ENCODE measurements at places on chromosomes 2 and 18. TPM values are rescaled to one million over a fixed set of nuclear protein-coding genes. Genes with fewer than 3 reads are reported as not detected.

Gene ITGB6
- 0.12 TPM for total RNA-seq

Gene VWA3B
- total RNA-seq: 0.47 TPM

Gene ACOXL
- total RNA-seq: 5.5 TPM

Gene DSG1
- total RNA-seq: not detected

Gene GLB1L
- 6.6 TPM for total RNA-seq

Gene TMEM178A
- total RNA-seq: 1.3 TPM

Gene DNAH6
- 1.6 TPM for total RNA-seq

Gene MROH2A
- total RNA-seq: not detected

Gene ADGRF3
- total RNA-seq: not detected

Gene RTP5
- not detected for total RNA-seq

Gene LMAN2L
- total RNA-seq: 15.2 TPM

- no peak for DNase-seq
Measured at GRCh38 chr2:85264471-85264870, 63.3 kb downstream of the TGOLN2 start.

DNA sequence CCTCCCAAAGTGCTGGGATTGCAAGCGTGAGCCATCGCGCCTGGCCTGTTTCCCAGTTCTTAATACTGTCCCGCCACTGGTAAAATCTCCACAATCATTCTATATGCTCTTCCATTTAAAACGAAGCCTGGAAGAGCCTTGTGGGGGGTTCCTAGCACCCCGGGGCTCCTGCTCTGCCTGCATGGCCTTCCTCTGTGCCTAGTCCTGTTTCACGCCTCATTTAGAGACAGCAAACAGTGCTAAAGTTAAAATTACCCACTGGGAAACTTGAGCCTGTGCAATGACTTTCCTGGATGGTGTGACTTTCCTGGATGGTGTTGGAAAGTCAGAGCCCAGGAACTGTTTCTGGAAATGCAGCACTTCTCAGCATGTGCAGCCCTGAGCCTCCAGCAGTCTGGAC is 55.0 kb downstream of the INPP5D start:
- DNase-seq: no peak

- no peak for DNase-seq
Measured at GRCh38 chr18:67845035-67845434, 328.5 kb upstream of the DSEL start.

GRCh38 chr2:124147552-124147951 is 122.5 kb downstream of the CNTNAP5 start:
- no peak for DNase-seq

- DNase-seq: no peak
Measured at GRCh38 chr2:217293607-217294006, 433.7 kb upstream of the TNP1 start.

- no peak for DNase-seq
Measured at GRCh38 chr18:13983506-13983905, 68.2 kb upstream of the MC2R start.

- DNase-seq: no peak
Measured at GRCh38 chr2:51256736-51257135, 224.8 kb upstream of the NRXN1 start.

- DNase-seq: no peak
Measured at GRCh38 chr2:26284132-26284531, 39.4 kb downstream of the HADHB start.

GRCh38 chr2:181846399-181847197 is 44.9 kb upstream of the ITPRID2 start:
- DNase-seq: no peak

GRCh38 chr2:216119986-216120385 is 10.8 kb downstream of the XRCC5 start:
- DNase-seq: no peak

GRCh38 chr2:23268467-23269263 is 116.3 kb upstream of the KLHL29 start:
- DNase-seq: no peak

DNA sequence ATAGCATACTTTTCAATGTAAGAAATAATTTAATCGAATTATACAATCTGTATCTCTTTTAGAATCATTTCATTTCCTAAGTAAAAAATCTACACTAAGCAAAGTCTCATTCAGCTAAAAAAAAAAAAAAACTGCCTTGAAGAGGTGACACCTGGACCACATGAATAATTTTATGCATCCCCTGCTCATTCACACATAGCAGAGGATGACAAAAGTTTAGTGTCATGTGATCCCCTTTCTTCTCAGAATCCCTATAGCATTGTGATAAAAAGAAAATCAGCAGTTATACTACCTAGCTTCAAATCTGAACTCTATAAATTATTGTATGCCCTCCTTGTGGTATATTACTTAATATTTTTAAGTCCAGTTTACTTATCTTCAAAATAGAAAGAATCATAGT is 603.8 kb downstream of the ERBB4 start:
- no peak for DNase-seq

DNA sequence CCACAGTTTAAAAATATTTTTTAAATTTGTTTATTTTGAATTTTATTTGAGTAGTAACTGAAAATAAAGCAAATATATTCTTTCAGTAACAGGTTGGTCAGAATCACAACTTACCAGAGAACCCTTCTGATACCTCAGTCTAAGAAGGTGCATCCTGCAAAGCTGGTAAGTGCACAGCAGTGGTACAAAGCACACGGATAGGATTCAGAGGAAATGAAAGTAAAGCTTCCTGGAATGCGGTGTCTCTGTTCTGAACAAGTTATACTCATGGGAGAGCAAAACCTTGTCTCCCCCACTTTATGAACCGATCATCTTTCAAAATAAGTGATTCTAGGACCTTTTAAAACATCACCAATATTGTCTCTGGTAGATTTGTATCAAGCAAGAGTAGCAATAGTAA is 398.3 kb downstream of the TMX3 start:
- DNase-seq: no peak

GRCh38 chr2:67516899-67517530 is 119.9 kb downstream of the ETAA1 start:
- DNase-seq: no peak

DNA sequence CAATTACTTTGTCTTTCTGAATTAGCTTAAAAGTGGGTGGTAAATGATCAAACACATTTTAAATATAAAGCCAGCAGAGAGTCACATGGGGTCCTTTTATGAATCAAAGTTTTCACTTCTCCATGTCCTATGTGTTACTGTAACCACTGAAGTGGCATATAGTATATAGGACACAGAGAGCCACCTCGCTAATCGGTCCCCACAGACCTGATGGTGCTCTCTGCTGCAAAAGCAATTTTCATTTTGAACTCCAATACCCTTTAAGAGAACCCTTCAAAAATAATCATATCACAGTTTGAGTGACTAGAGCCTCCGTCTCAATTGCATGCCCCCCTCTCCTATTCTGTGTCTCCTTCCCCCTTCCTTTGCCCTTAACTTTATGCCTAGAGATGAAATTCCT is 272.8 kb downstream of the ERBB4 start:
- no peak for DNase-seq

DNA sequence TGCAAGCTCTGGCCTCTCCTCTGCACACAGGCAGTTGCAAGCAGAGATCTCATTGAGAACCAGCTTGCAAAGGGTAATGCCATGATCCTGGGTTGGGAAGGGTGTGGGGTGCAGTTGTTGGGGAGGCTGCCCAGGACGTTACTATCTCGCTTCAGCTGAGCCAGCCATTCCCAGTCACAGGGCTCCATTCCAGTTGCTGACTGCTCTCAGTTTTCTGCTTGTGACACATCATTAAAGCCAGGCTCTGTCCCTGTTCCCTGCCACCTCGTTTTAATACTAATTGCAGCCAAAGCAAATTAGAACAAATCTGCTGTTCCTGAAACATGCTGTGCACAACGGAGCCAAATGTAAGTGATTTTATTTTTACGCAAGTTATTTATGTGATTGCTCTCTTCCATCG is 62.5 kb upstream of the SMAD2 start:
- DNase-seq: no peak

GRCh38 chr2:160334028-160334741 is 134.1 kb upstream of the ITGB6 start:
- DNase-seq: no peak

DNA sequence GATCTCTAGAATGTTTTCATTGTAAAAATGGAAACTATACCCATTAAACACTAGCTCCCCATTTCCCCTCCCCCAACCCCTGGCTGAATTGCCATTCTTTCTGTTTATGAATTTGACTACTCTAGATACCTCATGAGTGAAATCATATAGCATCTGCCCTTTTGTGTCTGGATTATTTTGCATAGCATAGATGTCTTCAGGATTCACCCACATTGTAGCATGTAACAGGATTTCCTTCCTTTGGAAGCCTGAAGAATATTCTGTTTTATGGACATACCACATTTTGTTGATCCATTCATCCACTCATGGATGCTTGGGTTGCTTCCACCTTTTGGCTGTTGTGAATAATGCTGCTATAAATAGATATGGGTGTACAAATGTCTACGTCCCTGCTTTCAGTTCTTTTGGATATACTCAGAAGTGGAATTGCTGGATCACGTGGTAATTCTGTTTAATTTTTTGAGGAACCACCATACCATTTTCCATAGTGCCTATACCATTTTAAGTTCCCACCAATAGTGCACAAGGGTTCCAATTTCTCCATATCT is 7.7 kb upstream of the ASB1 start:
- no peak for DNase-seq

GRCh38 chr18:2903006-2903405 is 56.2 kb downstream of the EMILIN2 start:
- DNase-seq: no peak

DNA sequence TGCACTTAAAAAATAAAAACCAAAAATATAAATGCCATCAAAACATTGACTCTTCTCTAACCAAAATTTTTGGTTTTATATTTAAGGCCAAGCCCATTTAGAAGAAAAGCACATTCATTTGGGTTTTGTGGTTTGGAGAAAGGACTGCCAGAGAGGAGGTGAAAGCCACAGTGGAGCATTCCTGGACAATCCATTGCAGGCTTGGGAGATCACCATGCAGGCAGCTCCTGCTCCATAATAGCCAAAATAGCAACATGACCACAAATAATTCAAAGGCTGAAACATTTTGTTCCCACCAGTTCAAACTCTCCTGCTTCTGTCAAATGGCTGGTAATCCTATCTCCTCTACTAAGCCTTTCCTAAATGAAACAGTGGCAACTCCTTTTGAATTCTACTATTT is 73.5 kb downstream of the GALNT3 start:
- DNase-seq: no peak

- no peak for DNase-seq
Measured at GRCh38 chr2:73716543-73717250, 20.4 kb downstream of the TPRKB start.

GRCh38 chr2:5696945-5697521 is 4.8 kb downstream of the SOX11 start:
- no peak for DNase-seq

DNA sequence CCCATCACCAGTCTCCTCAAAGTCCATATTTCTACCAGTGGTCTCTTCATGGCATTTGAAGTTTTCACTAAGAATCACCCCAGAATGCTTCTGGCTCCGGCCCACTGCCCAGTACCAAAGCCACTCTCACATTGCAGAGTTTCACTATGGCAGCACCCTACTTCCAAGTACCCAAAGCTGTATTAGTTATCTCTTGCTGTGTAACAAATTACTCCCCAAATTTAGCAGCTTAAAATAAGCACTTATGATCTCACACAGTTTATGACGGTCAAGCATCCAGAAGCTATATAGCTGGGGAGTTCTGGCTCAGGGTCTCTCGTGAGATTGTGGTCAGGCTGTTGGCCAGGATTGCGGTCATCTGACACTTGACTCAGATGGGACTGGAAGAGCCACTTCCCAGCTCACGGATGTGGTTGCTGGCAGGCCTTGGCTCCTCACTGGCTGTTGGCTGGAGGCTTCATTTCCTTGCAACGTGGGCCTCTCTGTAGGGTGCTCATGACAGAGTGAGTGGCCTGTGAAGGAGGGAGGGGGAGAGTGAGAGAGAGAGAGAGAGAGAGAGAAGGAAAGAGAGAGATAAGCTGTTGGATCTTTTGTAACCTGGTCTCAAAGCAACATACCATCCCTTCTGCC is 189.5 kb downstream of the CTIF start:
- no peak for DNase-seq

DNA sequence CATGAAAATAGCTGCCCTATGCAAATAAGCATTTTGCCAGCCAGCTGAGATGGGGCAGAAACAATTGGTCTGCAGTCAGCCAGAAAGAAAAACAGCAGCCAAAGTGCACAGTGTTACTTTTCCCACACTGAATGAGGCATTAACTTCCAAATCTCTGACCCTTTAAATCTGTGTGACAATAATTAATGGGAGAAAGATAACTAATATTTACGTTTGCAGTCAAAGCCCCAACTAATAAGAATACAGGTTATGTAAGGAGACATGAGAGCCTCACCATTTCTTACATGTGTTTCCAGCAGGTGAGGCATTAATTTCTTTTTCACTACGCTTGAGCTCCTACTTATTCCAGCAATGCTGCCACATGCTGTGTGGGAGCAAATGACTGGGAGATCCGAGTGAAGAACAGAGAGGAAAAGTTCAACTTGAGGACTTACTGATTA is 339.0 kb downstream of the SATB2 start:
- DNase-seq: no peak

- no peak for DNase-seq
Measured at GRCh38 chr2:232584238-232584637, 33.7 kb downstream of the EIF4E2 start.

- DNase-seq: no peak
Measured at GRCh38 chr18:44495151-44495550, 185.5 kb upstream of the SETBP1 start.

GRCh38 chr2:104658904-104659591 is 194.9 kb upstream of the POU3F3 start:
- DNase-seq: no peak

DNA sequence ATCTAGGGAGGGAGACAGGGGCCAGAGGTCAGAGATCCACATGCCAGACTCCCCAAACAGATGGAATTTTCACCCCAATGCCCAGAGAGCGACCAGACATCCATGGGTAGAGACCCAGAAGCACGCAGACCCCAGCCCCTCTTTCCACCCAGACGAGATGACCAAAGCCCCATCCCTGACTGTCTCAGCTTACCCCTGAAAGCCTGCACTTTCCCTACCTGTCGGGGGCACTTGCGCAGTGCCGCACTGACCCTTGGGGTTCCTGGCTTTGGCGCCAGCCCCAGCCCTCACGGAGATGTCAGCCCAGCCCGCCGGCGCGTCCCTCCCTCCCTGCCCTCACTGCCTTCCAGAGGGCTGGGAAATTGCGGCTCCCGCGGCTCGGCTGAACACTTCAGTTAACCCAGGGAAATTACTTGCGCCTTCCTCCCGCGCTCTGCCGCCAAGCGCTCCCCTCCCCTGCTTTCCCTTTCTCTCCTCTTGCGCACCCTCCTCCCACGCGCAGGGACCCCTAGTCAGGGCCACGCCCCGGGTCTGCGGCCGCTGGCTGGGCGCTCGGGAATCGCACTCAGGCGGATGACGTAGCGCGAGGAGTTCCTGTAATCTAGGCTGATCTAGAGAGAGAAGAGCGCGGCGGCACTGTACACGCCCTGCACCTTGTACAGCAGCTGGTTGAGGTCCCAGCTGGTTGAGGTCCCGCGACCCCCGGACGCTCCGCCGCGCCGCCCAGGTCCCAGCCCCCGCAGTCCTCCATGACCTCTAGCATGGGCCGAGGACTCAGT is 12.0 kb downstream of the ALPG start:
- DNase-seq: no peak

DNA sequence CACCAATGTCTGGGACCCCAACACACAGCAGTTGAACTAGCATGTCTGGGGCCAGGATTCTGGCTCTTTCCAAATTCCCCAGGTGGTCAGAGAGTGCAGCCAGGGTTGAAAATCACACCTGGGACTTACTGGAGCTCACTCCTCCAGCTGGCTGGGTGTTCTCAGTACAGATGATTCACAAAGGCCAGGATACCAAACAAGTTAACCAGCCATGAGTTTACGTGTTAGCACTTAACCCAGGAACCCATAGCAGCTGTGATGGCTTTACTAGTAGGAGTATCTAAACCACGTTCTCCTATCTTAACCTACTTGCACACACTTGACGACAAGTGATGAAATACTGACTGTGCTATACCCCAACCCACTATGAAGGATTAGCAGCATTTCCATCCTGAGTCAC is 222.8 kb downstream of the FBXO15 start:
- DNase-seq: no peak

Data from HCT116 (cell line).